Fibroblast of gingiva (primary cell): ENCODE measurements at places on chromosomes 3 and 15.

- DNase-seq: no peak
These were observed 17.7 kb upstream of the GSK3B start for GRCh38 chr3:120111898-120112297.

DNA sequence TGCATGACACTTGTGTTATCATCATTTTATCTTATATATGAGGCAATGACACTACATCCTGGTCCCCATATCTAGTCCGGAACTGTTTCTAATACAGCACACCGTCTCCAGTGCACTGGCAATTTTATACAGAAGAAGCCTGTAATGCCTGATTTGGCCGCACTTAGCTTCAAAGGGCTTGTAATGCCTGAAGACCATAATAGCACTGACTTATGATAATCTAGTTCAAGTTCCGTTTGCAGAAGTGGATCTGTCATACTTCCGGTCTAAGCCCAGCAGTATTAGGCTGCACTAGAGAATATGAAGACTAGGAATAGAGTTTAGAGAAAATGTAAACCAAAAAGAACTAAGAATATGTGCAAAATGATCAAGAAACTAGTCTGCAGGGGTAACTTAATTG, 1.3 kb downstream of the BNIP2 start:
- DNase-seq: no peak

DNA sequence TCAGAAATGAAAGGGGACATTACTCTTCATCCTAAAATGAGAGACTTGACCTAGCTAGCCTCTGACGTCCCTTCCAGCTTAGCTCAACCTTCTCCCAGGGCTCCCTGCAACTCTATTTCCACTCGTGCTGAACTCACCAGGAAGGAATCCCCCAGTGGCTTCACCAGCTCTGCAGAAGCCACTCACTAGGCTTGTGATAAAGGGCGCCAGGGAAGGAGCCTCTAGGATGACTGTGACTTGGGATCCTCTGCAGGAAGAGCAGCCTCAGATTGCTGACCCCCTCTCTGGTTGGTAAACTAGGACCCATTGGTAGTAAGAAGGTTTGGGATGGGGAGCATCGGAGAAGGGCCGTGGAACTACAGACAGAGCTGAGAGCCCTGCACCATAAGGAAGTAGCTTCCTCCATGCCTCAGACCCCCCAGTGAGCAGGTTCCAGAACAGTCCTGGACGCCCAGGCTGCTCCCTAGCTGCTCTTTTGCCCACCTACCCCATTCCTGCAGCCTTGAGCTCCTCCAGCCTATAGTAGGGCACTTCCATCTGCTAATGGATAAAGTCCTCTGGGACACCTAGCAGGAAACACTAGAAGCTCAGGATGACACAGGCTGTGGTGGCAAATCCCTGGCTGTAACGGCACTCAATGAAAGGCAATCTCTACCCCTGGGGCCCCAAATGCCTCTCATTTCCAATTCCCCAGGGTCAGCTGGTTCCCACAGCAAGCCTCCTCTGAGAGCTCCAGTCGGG, 26.0 kb downstream of the PLA2G4F start:
- no peak for DNase-seq

DNA sequence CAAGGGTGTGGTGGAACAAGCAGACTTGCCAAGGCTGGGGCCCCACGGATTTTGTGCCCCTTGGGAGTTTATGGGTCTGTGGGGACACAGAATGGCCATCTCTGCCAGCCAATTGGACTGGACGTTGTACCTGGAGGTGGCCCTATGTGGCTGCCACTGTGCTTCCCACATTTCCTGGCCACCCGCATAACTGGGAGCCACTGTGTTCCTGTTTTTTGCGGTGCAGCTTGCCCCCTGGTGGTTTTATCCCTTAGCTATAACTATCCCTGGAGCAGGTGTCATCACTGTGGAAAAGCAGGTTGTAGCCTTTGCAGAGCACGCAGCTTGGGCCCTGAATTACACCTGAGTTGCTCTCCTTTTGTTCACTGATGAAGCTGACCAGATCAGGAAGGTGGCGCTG, 306.3 kb downstream of the ZPLD1 start:
- no peak for DNase-seq

DNA sequence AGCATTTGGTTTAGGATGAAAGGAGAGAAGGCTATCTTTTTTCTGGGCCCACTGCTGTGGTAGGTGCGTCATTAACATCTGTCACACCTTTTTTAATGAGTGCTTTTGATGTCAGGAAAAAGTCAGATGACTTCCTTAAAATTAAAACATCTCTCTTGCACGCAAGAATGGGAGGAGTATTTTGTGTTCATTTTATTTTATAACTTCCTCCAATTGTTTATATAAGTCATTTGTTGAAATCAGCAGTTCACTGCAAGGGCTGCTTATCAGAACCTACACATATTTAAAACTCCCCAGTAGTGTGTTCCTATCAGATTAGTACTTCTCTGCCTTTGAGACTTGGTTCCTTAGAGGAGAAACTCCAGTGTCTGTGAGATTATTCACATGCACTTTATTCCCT, 143.8 kb downstream of the NEO1 start:
- DNase-seq: no peak

DNA sequence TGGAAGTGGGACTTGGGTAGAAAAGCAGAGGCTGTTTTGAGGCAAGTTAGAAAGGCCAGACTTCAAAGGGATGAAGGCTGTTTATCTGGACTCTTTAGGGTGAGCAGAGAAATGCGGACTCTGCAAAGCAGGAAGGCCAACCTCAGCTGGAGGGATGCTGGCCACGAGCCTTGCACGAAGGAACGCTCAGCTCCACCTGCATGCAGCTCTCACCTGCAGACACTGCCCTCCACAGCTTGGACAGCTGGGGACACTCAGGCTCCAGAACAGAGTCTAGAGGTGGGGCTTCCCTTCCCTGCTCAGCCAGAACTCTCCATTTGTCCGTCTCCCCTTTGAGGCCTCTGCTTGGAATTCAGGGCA, 229.7 kb downstream of the ADAMTS17 start:
- no peak for DNase-seq

GRCh38 chr15:67968564-67968963, 85.6 kb upstream of the PIAS1 start:
- DNase-seq: no peak
